ENCODE measurements at places on chromosomes 5 and 9. TPM values are rescaled to one million over a fixed set of nuclear protein-coding genes. Genes with fewer than 3 reads are reported as not detected.

- DNase-seq, result no peak
Measured at GRCh38 chr5:73198833-73199592, 26.0 kb downstream of the TMEM174 start.

DNA sequence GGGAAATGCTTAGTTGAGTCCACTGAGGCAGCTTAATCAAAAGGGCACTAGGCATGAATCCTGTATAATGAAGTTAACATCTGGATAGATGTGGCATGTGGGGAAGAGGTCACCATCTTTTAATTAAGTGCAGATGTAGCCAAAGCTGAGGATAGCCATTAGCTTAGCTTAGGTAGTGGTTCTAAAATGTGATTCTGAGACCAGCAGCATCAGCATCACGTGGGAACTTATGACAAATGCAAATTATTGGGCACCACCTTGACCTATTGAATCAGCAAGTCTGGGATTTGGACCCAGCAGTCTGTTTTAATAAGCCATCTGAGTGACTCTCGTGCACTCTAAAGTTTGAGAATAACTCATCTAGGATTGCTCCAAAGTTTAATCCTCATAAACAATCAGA lies 63.8 kb downstream of the SNCAIP start:
- no peak for DNase-seq

GRCh38 chr5:174733836-174734235 lies 9.5 kb downstream of the MSX2 start:
- DNase-seq, result no peak

DNA sequence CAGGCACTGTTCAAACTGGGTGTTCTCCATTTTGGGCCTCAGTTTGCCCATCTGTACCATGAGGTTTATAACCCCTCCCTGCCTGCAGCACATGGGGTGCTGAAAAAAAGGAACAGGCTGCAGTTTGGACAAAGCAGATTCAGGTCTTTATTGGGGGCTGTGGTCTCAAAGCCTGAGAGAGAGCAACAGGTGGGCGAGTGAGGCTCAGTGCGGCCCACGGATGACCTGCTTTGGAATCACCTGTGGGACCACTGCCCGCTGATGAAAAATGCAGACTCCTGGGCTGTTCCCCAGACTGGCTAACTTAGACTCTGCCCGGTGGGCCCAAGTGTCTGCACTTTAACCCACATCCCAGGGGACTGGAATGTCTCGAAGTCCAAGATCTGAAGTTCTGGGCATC lies 11.8 kb upstream of the DAB2IP start:
- no peak for DNase-seq

DNA sequence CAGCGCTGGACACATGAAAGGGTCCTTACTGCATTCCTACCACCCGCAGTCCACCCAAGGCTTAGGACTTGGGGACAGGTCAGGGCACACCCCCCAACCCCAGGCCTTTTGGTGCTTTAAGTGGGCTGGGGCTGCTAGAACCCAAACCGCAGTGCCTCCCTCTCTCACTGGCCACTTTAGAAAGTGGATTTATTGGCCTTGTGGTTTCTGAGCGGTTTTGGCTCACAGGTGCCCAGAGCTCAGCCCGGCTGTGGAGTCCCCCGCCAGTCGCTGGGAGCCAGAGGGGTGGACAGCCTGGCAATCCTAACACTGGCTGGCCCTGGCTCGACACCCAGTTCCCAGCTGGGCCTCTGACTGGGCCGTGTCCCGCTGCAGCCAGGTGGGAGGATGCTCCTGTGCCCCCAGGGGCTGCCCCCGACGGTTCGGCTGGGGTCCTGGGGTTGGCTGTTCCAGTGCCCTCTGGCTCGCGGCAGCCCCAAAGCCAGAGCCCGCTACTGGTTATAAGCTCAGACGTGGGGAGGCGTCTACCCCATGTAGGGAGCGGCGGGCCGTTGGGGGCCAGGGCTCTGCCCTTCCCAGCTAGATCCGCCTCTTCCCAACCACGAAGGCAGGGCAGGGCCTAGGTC lies 65.2 kb upstream of the RNU6ATAC start:
- no peak for DNase-seq

- no peak for DNase-seq
Measured at GRCh38 chr5:130885691-130886090, 279.4 kb downstream of the HINT1 start.

GRCh38 chr5:114305402-114306207 lies 56.3 kb upstream of the KCNN2 start:
- DNase-seq, result no peak

DNA sequence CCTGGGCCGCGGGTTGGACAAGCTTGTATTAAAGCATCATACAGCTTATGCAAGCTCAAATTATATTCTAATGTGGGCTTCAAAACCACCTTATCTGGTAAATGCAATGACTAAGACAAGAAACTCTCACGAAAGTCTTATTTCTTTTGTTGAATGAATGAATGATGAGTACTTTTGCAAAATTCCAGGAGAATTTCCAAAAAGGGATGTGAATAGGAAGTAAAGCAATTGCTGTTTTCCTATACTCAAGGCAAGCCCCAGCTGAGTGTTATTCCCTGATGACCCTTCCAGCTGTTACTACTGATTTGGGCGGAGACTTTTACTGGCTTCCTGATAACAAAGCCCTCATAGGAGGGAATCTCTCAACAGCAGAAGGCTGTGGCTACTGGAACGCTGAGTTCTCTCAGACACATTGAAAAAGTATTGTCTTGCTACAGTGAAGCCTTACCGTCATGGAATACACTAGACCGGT lies 162.8 kb downstream of the SREK1 start:
- no peak for DNase-seq

GRCh38 chr5:126508251-126508961 lies 85.2 kb downstream of the GRAMD2B start:
- DNase-seq, result no peak

DNA sequence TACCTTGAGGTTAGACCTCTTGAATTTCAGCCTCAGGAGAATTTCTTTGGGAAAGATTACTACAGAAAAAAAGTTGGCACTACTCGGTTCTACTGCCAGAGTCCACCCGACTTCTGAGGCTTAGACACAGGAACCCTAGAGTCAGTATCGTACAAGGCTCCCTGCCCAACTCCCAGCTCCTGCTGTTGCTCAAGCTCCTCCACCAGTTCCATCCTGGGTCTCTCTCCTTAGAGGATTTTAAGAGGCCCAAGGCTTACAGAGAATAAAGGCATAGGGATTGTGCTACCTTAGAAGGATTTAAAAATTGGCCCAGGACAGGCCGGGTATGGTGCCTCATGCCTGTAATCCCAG lies 29.0 kb upstream of the SSBP2 start:
- no peak for DNase-seq

DNA sequence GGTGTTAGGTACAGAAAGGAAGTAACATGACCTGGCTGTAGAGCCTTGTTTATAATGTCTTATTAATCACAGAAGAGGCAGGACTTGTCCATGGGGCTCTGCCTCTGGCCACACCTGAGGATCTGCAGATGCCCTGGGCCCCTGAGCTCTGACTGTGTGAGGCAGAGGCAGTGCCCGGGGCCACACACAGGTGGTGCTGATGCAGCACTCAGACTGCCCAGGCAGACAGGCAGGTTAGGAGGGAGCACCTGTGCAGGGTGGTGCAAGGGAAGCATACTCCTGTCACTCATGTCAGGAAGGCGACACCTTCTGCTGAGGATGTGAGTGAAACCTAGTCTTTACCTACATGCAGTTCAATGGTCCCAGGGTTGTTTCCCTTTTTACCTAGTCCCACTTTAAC lies 88.7 kb downstream of the CFAP90 start:
- DNase-seq, result no peak

GRCh38 chr9:118751077-118751847 lies 618.0 kb downstream of the BRINP1 start:
- no peak for DNase-seq

DNA sequence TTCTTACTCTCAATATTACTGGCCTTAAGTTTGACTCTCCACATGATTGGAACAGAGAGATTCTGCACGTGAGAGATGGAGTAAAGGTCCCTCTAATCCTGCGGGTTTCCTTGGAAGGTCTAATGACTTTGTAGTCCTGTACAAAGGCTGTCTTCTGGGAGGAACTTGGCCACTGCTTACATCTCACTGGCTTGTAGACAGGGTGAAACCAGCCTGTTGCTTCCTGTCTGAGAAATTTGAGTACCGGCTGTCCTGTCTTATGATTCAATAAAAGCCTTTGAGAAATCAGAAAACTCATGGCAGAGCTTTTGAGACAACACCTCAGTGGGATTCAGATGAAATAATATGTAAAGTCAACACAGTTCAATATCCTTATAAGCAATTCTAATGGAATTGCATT lies 43.0 kb downstream of the IL31RA start:
- DNase-seq, result no peak

GRCh38 chr9:132032238-132032950 lies 47.3 kb downstream of the MED27 start:
- DNase-seq, result no peak

DNA sequence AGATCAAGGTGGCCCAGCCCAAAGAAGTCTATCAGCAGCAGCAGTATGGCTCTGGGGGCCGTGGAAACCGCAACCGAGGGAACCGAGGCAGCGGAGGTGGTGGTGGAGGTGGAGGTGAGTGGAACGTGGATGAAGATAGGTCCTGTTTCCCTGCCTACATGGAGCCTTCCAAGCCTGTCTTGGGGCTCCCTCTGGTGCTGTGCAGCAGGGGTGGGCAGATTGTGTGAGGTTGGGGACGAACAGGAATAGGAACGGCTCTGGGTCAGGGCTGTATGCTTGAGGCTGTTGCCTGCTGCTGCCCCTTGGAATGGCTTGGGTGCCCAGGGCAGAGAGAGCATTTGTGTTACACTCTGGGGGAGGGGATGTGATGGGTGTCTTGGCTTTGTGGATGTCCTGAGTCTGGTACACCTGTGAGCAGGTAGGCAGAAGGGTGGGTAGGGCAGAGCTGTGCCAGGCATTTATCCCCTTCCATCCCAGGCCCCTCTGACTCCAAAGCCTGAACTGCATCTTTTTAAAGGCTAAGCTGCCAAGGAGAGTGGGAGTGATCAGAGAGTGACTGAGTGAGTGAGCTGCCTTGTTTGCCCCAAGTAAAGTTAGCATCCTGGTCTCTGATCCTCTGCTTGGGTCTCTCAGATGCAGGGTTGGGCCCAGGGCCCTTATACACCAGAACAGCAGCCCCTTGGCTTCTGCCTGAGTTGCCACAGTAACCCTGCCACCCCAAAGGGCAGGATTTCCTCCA lies 5.2 kb downstream of the HNRNPAB start:
- no peak for DNase-seq

COMMD10 gene
- 31.6 TPM for total RNA-seq

FPGS gene
- total RNA-seq, result 78.4 TPM

AKNA gene
- 24.6 TPM for total RNA-seq
